ENCODE measurements at places on chromosomes 3 and 15.

GRCh38 chr3:102200560-102200959, 234.3 kb upstream of the ZPLD1 start:
- DNase-seq: no peak

DNA sequence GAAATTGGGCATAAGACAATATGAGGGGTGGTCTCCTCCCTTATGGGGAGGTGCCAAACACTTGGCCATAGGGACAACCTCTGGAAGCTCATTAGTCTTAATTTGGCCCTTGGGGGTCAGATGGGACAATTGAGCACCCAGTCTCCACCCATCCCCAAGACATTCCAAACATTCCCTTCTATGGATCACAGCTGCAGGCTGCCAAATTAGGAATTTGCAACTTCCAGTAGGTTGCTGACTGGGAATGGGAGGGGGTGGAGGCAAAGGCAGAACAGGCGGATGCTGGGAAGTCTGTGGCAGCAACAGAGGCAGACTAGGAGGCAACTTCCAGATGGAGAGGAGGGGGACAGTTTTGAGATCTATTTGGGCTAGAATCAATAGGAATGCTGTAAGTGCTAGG, 1.4 kb upstream of the PDHB start:
- no peak for DNase-seq

DNA sequence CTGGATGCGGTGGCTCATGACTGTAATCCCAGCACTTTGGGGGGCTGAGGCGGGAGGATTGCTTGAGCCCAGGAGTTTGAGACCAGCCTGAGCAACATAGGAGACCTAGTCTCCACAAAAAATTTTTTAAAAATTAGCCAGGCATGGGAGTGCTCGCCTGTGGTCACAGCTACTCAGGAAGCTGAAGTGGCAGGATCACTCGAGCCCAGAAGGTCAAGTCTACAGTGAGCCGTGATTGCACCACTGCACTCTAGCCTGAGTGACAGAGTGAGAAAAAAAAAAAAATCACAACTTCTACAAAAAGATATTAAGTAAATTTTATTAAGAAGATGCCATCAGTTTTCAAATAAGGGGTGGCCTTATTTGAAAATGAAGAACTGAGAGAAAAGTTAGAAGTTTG, 11.9 kb upstream of the PLA2G4D start:
- no peak for DNase-seq

DNA sequence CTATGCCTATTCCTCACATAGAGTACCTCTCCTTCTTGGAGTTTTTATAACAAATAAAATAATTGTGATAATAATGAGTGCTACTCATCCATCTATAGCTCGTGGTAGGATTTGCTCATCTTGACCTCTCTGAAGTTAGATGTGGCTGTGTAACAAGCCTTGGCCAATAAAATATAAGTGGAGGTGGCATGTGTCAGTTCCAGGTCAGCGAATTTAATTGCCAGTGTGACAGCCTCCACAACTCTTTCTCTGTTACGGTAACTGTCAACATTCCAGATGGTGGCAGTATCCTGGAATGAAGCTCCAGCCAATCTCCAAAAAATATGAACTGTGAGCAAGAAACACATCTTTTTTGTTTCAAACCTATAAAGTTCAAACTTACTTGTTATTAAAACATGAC, 13.8 kb downstream of the CLRN1 start:
- no peak for DNase-seq

- DNase-seq: no peak
These were observed 48.8 kb upstream of the PTX3 start for GRCh38 chr3:157387708-157388435.

GRCh38 chr15:35746121-35746520, 200.2 kb upstream of the DPH6 start:
- DNase-seq: no peak

DNA sequence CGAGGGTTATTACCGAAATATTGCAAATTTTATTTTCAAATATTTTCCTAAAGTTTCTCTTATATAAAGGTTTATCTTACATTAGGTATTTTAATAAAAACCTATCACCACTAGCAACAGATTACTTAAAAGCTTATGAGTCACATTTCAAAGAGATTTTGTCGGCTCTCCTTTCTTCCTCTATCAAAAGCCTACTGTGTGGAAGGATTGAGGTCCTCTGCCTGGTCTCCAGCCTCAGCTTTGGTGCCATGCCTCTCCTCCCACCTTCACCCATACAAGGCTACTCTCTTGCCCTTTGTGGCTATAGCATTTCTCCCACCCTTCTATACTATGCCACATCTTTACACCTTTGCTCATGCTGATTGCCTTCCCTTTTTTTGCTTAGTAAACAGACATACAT, 199.3 kb downstream of the TNIK start:
- no peak for DNase-seq

GRCh38 chr3:191254098-191254873, 55.2 kb downstream of the OSTN start:
- no peak for DNase-seq

GRCh38 chr15:61155741-61156700, 73.1 kb downstream of the RORA start:
- DNase-seq: no peak

DNA sequence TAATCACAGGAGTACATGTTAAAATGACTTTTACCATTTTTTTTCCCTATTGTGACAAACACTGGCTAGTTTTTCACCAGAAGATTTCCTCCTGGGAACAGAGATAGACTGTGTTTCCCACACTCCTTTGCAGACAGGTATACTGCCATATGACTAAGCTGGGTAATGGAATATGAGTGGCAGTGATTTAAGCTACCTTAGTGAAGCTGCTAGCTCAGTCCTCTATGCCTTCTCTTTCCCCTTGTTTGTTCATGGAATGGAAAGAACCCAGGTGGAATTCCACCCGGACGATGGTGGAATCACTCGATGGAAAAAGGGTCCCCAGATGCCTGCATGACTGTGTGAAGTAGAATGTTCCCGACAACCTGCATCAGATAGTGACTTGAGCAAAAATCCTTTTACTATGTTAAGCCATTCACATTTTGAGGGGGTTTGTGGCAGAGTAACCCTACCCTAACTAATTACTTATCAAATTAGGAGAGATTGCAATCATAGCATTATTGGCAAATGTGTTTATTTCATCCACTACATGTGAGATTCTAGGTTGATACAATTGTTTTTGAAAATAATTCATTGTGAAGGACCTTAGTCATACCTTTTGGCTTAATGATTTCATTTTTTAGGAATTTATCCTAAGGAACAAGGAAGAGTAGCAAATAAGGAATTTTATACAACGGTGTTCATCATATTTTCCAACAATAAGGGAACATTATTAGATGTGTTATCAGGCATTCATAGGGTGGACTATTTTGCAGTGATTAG, 16.5 kb downstream of the THSD4 start:
- DNase-seq: no peak

DNA sequence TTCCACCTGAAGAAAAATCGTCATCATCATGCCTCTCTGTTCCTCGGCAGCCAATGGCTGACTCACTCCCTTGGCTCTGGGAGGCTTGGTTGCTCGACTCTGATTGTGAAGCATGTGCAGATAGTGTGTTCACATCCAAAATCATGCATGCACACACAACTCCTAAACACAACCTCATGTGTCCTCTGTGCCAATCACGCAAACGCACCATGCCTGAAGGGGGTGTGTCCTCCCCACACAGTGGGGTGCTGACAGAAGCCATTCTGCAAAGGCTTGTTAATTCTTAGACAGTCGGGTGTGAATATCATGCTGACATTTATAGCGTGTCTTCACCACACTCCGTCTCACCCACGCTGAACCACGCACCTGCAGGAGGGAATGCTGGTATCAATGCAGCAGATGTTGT, 11.4 kb upstream of the CCDC174 start:
- no peak for DNase-seq

- DNase-seq: no peak
These were observed 11.0 kb downstream of the LEKR1 start for GRCh38 chr3:156837115-156837514.

GRCh38 chr15:65762914-65763787, 28.9 kb downstream of the DENND4A start:
- no peak for DNase-seq

- no peak for DNase-seq
These were observed 44.8 kb downstream of the PDIA5 start for GRCh38 chr3:123111640-123112039.

GRCh38 chr3:59072681-59073080, 22.9 kb upstream of the CFAP20DC start:
- no peak for DNase-seq

Measured in activated CD4-positive, alpha-beta T cell treated with anti-CD3 and anti-CD28 coated beads, Interleukin-2, amount 50 U/mL, for 4 hours (primary cell).